CD4-positive, alpha-beta T cell treated with Interleukin-12 subunit alpha and Interleukin-12 subunit beta, for 1 hour (primary cell): ENCODE measurements at places on chromosomes 11 and 22.
A peak's percentile ranks its signal among the peaks of the same experiment; 100 is the strongest.

DNA sequence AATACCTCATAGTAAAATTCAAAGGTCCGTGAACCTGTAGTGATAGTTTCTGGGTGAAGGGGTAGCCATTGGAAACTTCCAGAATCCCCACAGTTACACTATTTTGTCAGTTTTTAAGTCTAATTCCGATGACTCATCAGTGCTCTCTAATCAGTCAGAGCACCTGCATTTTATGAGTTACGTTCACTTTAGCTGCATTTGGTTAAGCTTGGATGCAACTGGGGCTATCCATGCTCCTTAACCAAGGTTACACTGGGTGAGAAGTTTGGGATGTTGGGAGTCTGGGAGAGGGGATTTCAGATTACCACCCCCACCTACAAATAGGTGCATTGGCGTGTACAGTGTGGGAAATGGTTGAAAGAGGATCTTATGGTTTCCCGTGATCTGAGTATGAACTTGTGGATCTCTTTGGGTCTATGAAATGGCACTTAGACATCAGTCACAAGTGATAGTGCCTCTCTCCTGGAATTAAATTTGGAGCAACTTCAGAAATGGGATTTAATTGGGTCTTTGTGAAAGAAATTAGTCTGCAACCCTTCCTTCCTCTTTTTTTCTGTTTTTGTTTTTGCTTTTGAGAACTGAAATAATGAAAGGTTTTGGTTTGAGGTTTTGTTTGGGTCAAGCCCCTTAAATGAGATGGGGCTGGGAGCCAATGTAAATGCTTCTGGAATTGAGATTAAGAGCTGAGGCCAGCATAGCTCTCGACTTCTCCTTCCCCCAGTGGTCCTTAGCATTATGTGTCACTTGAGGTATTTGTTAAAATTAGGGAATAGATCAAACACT is 31.5 kb downstream of the EHF start:
- no peak for DNase-seq

DNA sequence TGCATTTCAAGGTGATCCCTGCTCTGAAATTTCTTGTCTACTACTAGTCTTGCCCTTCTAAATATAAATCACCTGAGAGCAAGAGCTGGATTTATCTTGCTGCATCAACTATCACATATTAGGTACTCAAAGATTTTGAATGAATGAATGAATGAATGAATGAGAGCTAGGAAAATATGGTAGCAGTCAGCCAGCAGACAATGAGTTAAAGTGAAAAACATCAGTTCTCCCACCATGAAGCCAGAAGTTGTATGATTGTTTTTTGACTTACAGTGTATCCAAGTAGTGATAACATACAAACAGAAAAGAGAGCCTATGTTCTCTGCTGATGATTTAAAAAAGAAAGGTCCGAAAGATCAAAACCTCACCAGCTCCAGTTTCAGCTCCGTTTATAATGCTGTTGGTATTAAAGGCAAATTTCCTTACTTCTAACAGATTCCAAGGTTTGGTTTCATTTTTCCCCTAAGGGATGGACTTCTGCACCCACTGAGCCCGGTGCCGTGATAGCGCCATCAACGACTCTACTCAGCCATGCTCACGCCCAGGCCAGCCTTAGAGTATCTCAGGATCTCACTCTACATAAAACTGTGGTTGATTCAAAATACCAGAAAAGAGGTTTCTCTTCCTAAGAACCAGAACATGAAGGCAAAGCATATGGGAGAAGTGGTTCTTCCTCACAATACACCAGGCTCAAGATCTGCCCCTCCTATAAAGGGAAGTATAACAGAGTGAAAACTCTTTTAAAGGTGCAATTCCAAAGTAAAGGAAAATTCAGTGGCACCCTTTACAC is 92.0 kb downstream of the SGSM3 start:
- peak; percentile 32 for DNase-seq

DNA sequence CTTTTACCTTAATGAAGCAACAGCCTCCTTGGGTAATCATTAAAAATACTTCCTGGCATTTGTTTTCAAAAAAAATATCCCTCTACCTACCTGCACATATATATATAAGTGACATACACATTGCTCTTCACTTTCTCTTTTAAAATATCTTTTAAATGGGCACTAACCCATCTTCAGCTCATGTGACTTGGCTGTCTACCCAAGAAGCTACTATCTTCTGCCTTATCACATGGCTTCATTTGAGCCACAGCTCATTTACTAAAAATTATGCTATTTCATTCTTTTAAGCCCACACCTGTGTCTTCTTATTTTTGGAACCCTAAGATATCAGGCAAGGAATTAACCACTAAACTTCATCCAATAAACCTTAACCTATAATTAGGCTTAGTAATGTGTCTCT is 37.0 kb upstream of the SOX6 start:
- DNase-seq, result no peak

- no peak for DNase-seq
These were observed 50.8 kb downstream of the ATG16L2 start for GRCh38 chr11:72864702-72865655.

- DNase-seq, result no peak
These were observed 10.5 kb upstream of the BID start for GRCh38 chr22:17784776-17785175.

DNA sequence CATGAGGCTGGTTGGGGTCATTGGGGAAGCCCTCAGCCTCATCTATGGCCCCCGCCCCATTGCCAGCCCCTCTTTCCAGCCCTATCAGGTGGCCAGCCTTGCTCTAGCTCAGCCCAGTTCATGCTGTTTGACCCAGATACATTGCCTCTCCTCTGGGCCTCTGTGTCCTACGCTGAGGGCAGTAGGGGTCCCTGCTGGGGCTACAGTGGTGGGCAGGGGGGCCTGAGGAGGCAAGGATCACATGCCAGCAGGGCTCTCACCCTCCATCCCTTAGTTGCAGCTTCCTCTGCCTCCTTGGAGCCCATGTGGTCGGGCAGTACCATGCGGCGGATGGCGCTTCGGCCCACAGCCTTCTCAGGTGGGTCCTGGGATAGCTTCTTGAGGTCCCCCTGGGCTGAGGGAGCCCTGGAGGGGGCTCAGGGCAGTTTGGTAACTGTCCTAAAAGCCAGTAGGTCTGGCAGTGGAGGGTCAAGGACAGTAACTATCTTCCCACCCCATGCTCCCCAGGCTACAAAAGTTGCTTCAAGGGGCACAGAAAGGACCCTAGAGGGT is 19.2 kb downstream of the EMID1 start:
- no peak for DNase-seq

DNA sequence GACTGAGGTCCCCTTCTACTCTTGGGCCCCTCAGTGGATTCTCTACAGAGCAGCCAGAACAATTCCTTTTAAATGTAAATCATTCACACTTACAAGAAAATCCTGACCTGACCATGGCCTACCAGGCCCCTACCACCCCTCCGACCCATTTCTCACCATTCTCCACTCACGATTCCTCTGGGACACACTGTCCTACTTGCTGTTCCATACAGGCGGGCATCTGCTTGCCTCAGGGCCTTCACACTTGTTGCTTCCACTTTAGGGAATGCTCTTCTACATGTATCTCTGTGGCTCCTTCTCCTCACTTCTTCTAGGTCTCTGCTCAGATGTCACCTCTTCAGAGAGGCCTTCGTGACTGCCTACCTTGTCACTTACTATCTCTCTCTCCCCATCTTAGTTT is 3.4 kb downstream of the USH1C start:
- DNase-seq, result no peak

GRCh38 chr11:125388611-125389010 is 107.5 kb downstream of the FEZ1 start:
- DNase-seq, result no peak

GRCh38 chr11:95790933-95791708 is 823 bp downstream of the CEP57 start:
- DNase-seq, result peak; percentile 58

GRCh38 chr11:126756421-126756820 is 244.1 kb downstream of the KIRREL3 start:
- DNase-seq, result no peak

GRCh38 chr11:32072872-32073643 is 17.8 kb upstream of the RCN1 start:
- DNase-seq, result no peak

- DNase-seq, result no peak
These were observed 807 bp upstream of the WT1 start for GRCh38 chr11:32435942-32436750.

DNA sequence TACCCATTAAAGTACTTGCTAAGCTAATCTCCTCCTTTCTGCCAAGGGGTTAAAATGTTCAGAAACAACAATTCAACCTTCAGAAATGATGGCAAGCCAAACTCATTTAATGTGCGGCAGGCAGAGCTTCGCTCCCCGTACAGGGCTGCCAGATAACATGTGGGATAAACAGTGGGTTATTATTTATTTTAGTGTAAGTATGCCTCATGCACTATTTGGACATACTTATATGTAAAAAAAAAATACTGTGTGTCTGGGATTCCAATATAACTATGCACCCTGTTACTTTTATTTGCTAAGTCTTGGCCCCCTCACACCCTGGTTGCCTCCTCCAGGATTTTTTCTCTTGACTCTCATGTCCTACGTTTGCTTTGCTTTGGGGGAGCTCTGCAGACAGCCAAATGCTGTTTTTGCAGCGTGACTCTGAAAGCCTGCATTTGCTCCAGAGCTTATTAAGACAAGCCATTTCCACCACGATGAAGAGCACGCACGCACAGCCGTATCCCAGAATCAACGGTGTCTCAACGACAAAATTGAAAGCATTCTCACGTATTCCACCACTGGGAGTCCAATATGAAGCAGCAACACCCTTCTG is 86.5 kb upstream of the SHANK2 start:
- DNase-seq, result no peak
